Esophagus muscularis mucosa (tissue), 4 donors: ENCODE measurements at places on chromosomes 16 and 17. TPM values are rescaled to one million over a fixed set of nuclear protein-coding genes. Genes with fewer than 3 reads are reported as not detected.

The NACA2 gene
- total RNA-seq: not detected

The SDR42E1 gene
- 1.2 TPM for total RNA-seq

The RANGRF gene
- 32.8 TPM for total RNA-seq

The HES7 gene
- total RNA-seq: 1.4 TPM

The GUCY2D gene
- not detected for total RNA-seq

The CIBAR2 gene
- total RNA-seq: not detected

The BAIAP3 gene
- 1.3 TPM for total RNA-seq

The ST6GALNAC1 gene
- 2.8 TPM for total RNA-seq

The TAC4 gene
- not detected for total RNA-seq

The TMIGD1 gene
- total RNA-seq: not detected

The OTOP3 gene
- not detected for total RNA-seq

The SYT17 gene
- 6.3 TPM for total RNA-seq

The SPATA22 gene
- total RNA-seq: not detected

The CENPX gene
- total RNA-seq: 62.5 TPM
